ENCODE measurements at places on chromosomes 7 and 10.

- DNase-seq: no peak
These were observed 78.0 kb downstream of the COL13A1 start for GRCh38 chr10:69879634-69880257.

DNA sequence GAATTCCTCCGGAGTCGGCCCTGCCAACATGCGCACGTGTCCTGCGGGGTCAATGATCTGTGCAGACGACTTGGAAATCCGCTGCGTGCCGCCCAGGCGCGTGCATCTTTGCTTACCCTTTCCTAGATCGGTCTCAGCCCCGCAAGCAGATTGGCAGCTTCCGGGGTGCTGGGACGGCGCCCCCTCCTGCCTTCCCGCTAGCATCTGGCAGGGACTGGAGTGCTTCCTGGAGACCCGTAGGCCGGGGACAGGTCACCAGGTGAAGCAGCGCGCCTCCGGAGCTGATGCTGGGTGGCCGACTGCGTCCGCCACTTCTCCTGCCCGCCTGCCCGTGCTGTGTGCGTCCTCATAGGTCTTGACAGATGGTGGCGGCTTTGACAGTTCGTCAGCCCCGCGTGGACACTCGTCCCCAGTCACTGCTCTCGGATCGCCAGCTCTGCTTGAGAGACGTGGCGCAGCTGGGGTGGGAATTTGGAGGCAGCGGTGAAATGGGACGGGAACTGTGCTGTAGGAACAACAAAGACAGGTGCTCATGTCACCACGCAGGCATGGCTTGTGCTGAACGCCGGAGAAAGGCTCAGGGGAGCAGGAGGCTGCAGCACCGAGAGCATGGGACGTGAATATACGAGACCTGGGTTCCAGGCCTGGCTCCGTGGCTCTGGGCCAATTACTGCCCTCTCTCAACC lies 21.9 kb upstream of the KCNK18 start:
- DNase-seq: no peak

GRCh38 chr10:29470843-29471543 lies 163.8 kb downstream of the SVIL start:
- DNase-seq: no peak

DNA sequence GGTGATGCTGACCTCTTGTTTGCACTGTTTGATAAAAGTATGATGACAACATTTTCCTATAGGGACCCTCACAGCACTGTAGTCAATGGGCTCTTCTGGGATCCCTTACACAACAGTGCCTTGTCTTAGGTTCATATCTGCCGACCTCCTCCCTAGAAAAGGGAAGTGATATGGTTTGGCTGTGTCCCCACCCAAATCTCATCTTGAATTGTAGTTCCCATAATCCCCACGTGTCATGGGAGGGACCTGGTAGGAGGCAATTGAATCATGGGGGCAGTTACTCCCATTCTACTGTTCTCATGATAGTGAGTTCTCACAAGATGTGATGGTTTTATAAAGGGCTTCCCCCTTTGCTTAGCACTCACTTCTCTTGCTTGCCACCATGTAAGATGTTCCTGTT lies 23.1 kb downstream of the ZC3HAV1 start:
- DNase-seq: no peak

Measured in D341Med (cell line).